Stomach (tissue), 19 donors: ENCODE measurements at places on chromosomes 3 and 15. TPM values are rescaled to one million over a fixed set of nuclear protein-coding genes. Genes with fewer than 3 reads are reported as not detected.

DNA sequence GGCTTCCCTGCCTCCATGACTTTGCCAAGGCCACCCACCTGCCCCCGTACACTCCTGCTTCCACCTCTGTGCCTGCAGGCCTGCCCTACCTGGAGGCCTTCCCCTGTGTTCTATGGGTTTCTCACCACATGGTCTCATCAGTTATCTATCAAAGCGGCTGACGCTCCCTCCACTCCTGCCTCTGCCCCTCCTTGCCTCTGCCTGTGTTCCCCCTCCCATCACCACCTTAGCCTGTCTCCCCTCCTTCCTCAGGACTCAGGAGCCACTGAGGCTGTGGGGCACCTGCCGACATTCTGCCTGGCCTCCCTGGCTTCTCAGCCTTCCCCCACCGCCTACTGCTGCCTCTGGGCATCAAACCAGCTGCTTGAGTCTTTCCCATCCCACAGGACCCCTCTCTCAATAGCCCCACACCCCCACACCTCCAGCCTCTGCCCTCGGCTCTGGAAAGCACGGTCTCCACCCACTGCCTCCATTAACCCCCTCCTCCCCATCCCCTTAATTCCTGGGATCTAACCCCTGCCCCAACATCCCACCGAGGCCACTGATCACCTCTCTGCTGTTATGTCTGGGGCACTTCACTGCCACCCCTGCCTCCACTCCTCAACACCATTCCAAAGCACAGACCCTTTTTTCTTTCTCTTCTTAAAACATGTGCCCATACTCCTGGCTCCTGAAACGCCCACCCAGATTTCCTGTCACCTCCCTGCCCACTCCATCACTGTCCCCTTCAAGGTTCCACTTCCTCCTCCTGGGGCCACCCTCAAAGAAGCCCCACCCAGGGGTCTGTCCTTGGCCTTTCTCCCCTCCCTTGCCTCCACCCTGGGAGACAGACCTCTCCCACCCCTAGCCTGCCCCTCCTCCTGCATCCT, 24.4 kb upstream of the CYP11A1 start:
- DNase-seq: no peak
- H3K36me3 ChIP-seq: no peaks in the 10 kb centered on the region
- no peaks in the 10 kb centered on the region for H3K27me3 ChIP-seq

DNA sequence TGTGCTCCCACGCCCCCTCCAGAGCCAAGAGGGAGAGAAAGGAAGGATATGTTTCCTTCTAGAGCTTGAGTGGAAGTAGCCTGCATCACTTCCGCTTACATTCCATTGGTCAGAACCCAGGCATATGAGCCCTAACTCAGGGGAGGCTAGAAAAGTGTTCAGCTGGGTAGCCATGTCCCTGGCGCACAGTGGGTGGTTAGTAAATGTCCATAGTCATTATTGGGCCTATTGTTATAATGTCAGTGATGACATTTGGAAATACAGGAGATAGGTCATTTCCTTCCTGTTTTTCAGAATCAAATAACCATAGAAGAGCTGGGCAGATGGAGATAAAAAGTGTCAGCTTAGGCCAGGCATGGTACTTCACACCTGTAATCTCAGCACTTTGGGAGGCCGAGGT, 27.3 kb downstream of the CD276 start:
- H3K27me3 ChIP-seq: no peaks in the 10 kb centered on the region
- H3K27ac ChIP-seq: no peak overlapping the region
- no peak overlapping the region for H3K4me3 ChIP-seq
- no peak for DNase-seq

MED12L gene
- 0.58 TPM for total RNA-seq

- peak; percentile 57 for DNase-seq
- no peaks in the 10 kb centered on the region for H3K27me3 ChIP-seq
- no peaks in the 10 kb centered on the region for H3K36me3 ChIP-seq
Observed at GRCh38 chr3:48215876-48216275, 7.4 kb upstream of the CAMP start.

- H3K36me3 ChIP-seq: no peaks in the 10 kb centered on the region
- peak overlapping the region; percentile 96 for H3K4me3 ChIP-seq
- H3K27me3 ChIP-seq: no peaks in the 10 kb centered on the region
Observed at GRCh38 chr15:59688423-59688781, 718 bp downstream of the BNIP2 start.

UNC13C gene
- 0.58 TPM for total RNA-seq

GRCh38 chr3:186825294-186825821, 17.2 kb upstream of the ADIPOQ start:
- no peaks in the 10 kb centered on the region for H3K4me1 ChIP-seq
- H3K27ac ChIP-seq: no peak overlapping the region
- peak; percentile 60 for DNase-seq
- no peak overlapping the region for H3K4me3 ChIP-seq
- peaks cover 3% of the 10 kb centered on the region for H3K27me3 ChIP-seq

CMC1 gene
- 28.6 TPM for total RNA-seq

GRCh38 chr3:39275052-39275451, 4.8 kb downstream of the CX3CR1 start:
- no peak overlapping the region for H3K4me3 ChIP-seq
- DNase-seq: no peak
- no peaks in the 10 kb centered on the region for H3K27me3 ChIP-seq
- no peak overlapping the region for H3K27ac ChIP-seq
- H3K36me3 ChIP-seq: no peaks in the 10 kb centered on the region

DNA sequence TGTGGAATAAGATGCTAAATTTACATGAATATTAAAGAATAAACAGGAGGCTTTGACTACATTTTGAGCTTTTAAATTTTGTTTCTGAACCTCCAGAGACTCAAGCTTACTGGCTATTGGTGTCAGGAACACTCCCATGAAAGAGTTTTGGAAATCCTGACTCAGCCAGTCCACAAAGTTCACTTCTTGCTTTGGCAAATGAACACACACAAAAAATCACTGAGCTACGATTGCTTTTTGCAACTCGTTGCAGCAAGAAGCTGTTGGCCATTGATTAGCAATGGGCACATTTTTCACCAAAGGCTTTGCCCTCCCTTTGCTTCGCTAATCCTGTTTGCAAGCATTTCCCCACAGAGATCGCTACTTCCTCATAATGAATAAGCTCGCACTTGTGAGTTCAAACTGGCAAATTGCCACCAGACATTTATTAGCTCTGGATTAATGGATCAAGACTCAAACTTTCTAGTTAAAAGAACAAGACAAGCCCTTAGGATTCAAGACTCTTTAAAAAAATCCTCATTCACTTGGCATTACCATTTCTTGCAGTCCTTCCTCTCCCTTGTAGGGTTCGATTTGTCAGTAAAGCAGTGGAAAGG, 343.2 kb upstream of the ONECUT1 start:
- no peak overlapping the region for H3K4me3 ChIP-seq
- no peaks in the 10 kb centered on the region for H3K4me1 ChIP-seq
- H3K27me3 ChIP-seq: no peaks in the 10 kb centered on the region
- no peaks in the 10 kb centered on the region for H3K36me3 ChIP-seq
- DNase-seq: peak; percentile 12

WDR93 gene
- total RNA-seq: not detected

DNA sequence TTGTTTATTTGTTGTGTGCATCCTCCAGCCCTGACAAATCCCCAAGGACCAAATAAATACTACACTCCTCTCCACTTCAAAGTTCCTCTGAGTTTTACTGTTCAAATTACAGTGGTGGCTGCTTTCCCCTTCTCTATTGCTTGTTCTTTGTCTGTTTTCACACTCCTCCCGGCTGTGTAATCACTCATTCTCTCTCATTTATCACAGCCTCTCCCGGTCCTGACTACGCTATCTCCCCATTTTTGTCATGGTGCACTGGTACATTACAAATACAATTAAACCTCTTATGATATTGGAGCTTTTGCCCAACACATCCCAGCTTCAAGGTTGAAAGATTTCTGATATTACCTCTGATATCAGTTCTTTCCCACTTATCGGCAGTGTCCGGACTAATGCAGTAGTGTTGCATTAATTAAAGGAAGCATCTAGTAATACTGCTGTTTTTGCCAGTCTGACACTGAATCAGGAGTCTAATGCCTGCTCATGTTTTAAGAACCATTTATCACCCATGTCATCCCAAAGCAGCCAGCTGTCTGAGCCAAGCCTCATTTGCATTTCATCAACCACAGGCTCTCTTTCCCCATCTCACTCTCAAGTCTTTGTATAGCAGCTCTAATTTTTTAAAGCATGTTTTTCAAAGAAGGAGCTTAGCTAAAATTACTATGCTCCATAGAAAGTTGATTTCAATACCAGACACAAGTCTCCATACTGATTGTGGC, 740.5 kb downstream of the ROBO2 start:
- no peaks in the 10 kb centered on the region for H3K4me1 ChIP-seq
- no peaks in the 10 kb centered on the region for H3K27me3 ChIP-seq
- H3K27ac ChIP-seq: no peak overlapping the region
- no peak overlapping the region for H3K4me3 ChIP-seq
- no peaks in the 10 kb centered on the region for H3K36me3 ChIP-seq

GRCh38 chr3:32308378-32308777, 69.9 kb downstream of the CMTM8 start:
- no peak for DNase-seq
- no peak overlapping the region for H3K27ac ChIP-seq
- no peaks in the 10 kb centered on the region for H3K36me3 ChIP-seq
- H3K27me3 ChIP-seq: no peaks in the 10 kb centered on the region
- H3K4me1 ChIP-seq: peaks cover 14% of the 10 kb centered on the region

DNA sequence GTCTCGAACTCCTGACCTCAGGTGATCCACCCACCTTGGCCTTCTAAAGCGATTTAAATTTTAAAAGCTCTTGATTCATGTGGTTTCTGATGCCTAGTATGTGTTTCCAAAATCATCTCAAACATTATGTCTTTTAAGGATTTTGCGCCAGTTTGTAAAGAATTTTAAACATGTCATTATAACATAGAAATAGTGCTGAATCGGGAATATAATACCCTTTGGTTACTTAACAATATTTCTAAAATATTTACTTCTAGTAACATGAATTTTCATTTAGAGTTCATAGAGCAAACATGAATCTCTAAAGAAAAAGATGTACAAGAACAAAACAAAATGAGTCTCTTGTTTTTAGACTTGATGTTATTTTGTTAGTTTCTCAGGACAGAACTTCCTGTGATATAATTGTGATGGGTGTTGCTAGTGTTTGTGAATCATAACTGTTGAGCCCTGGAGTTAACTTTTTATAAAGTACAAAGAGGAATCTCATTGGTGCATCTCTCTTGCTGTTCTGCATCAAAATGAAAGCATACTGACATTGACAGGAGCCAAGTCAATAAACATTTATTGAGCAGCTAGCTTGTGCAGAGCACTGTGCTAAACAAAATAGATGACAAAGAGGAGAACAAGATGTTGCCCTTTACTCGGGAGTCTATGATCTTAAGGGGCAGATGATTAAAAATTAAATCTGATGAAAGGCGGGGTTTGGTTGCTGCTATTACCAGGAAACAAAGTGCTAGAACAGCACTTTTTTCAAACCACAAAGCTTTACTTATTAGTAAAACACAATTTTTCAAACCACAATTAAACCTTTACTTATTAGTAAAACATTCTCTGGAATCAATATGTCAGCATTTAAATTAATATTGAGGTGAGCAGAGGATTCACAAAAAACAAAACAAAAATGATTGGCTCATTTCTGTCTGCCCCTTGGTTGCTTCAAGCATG, 73.4 kb downstream of the MME start:
- no peak overlapping the region for H3K27ac ChIP-seq
- H3K36me3 ChIP-seq: no peaks in the 10 kb centered on the region
- H3K4me3 ChIP-seq: no peak overlapping the region
- no peaks in the 10 kb centered on the region for H3K27me3 ChIP-seq
- no peaks in the 10 kb centered on the region for H3K4me1 ChIP-seq

DNA sequence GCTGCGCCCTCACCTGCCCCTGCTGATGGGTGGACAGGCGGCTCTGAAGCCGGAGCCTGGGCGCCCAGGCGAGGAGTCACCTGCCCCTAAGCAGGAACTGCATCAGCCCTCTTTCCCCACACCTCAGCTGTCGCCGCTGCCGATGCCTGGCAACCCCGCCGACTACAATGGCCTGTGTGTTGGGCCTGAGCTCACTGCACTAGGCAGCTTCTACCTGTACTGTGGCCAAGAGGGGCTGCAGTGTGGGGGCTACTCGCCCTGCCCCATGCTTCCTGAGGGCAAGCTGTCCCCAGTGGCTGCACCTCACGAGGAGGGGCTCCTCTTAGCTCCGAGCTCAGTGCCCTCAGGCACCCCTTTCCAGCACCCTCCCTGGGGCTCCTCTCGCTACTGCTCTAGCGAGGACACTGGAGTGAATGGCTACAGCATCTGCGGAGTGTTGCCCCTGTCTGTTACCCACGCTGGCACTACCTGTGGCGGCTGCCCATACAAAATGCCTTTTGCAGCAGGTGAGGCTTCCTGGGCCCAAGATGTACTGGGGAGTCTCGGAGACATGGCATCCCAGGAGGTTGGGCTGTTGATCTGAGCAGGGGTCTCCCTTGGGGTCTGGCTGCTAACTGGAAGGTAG, 11.3 kb upstream of the CHST14 start:
- peaks cover 26% of the 10 kb centered on the region for H3K4me1 ChIP-seq
- no peaks in the 10 kb centered on the region for H3K27me3 ChIP-seq
- H3K27ac ChIP-seq: no peak overlapping the region
- no peak for DNase-seq
- H3K4me3 ChIP-seq: no peak overlapping the region

- no peak overlapping the region for H3K27ac ChIP-seq
- H3K4me3 ChIP-seq: no peak overlapping the region
- no peak for DNase-seq
- H3K27me3 ChIP-seq: no peaks in the 10 kb centered on the region
- no peaks in the 10 kb centered on the region for H3K4me1 ChIP-seq
Observed at GRCh38 chr3:190371152-190371551, 16.8 kb upstream of the CLDN16 start.

CCDC191 gene
- 8.9 TPM for total RNA-seq

- H3K4me1 ChIP-seq: no peaks in the 10 kb centered on the region
- no peak overlapping the region for H3K27ac ChIP-seq
- no peaks in the 10 kb centered on the region for H3K36me3 ChIP-seq
- no peak for DNase-seq
- H3K27me3 ChIP-seq: no peaks in the 10 kb centered on the region
Observed at GRCh38 chr3:99741588-99741987, 76.1 kb upstream of the CMSS1 start.

DNA sequence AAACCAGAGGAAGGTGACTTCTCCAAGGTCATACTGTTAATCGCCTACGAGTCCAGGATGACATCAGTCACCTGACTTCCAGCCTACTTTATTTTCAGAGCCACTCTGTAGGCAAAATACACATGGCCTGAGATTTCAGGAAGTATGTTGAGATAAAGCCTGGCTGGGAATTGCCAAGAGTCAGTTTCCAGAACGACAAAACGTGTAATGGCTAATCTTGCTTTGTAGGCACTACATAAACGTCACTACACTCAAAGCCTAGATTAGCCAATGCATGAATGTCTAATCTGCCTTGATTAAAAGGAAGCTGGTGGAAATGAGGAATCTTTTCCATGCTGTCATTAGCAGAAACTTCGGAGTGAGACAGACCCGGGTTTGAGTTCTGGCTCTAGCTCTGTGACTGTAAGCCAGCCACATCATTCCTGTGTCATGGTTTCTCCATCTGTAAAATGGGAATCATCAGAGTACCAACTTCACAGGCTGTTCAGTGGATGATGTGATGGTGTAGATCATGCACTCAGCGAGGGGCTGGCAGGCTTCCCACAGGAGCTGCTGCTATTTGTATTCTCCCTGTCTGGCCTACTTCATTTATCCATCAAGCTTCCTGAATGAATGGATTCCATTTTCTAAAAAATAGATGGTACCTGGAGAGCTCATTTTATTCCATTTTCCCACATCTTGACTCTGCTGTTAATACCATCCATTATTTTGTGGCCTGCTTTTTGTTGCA, 241.9 kb downstream of the XXYLT1 start:
- no peaks in the 10 kb centered on the region for H3K36me3 ChIP-seq
- DNase-seq: peak; percentile 40
- H3K4me1 ChIP-seq: peaks cover 17% of the 10 kb centered on the region

MAGI1 gene
- 85.7 TPM for total RNA-seq

GPR160 gene
- 70.1 TPM for total RNA-seq
